GM18507 (cell line): ENCODE measurements at places on chromosomes 3 and 15.

DNA sequence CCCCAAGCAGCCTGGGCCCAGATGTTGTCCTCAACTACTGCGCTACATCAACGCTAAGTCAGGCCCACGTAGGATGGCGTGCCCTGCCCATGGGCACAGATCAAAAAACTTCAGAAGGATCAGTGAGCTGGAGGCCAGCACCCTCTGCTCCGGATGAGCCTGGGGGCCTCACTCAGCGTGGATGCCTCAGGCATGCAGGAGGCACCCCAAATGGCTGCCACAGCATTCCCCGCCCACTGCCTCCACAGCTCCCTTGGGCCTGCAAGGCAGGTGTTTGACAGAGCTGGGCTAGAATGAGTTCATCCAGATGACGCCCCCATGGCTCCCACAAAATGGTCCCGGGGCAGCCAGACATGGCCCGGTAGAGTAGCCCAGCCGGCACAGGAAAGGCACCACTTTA lies 7.1 kb downstream of the ATP2B2 start:
- no peak for DNase-seq

GRCh38 chr3:97932387-97932801 lies 39.8 kb downstream of the RIOX2 start:
- no peak for DNase-seq

DNA sequence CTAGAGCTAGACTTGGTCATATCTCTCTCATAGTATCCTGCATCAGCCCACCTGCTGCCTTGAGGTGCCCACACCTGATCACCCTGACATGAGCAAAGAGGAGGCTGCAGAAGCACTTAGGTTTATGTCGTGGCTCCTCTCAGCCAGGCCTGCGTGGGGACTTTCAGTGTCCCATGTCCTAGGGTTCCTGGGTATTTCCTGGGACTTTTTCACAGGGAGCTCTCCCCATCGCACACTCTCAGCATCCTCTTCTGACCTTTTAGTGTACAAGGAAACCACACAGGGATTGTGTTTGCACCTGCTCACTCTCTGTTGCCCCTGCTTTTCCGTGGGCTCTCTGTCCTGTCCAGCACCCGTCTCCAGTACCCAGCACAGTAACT lies 61.4 kb downstream of the ARNT2 start:
- DNase-seq: no peak

GRCh38 chr15:29437888-29438702 lies 168.5 kb upstream of the NSMCE3 start:
- no peak for DNase-seq

DNA sequence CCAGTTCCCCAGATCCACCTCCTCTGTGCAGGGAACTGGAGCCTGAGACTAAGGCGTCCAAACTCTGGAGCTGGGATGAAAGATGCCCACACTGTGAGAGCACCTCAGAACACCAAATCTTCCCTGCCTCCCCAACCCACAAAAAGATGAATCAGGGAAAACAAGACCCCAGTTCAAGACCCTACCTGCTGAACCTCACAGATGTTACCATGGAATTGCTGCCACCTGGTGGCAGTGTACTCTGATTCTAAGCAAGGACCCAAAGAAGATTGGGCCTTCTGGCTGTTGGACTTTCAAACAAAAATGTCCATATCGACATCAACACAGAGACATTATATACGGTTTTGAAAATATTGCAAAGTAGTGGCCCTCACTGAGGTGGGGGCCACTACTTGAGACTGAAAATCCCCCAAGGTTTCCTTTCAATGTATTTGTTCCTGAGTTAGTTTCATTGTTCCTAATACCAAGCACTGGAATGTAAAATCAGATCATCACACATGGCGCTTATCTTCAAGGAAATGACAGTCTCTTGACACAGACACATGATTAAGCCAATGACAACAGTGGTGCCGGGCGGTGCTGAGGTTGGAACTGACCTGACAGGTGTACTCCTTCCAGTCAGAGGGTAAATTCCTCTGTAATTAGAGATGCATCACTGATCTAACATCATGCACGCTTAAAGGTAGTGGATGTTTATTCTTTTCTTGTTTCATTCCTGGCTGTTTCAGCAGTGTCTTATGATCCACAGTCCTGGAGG lies 67.6 kb downstream of the SLC6A11 start:
- no peak for DNase-seq

- no peak for DNase-seq
Observed at GRCh38 chr3:28301688-28302087, 46.8 kb upstream of the ZCWPW2 start.

DNA sequence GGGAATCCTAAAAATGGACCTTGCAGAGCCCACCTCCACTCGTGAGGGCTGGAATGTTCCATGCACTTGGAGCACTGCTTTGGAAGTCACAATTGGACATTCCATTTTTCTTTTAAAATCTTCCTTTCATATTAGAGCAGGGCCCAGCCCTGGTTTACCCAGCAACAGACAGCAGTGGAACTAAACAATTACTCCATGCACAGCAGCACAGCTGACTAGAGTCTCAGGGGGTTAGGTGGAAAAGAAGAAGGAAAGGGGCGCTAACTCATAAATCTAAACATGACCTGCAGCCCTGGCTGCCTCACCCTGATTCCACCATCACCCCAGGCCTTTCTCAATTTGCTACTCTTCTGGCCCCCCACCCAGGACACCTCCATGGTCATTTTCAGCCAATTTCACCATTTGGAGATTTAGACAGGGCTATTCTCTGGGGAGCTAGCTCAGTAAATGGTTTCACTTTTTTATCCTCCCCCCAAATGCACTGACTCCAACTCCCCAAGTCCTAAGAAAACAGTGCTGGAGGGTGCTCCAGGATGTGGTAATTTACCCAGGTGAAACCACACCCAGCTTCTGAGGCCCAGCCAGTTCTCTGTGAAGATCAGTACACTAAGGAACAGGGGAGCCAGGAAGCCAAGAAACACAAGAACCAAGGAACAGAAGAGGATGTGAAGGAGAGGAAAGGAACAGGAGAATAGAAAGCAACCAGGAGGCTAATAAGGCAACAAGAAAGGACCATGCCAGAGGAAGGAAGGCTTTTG lies 1.6 kb upstream of the LRRC31 start:
- DNase-seq: no peak
